ENCODE measurements at places on chromosomes 4 and X.

- DNase-seq = no peak
These were observed 494.7 kb downstream of the TRAM1L1 start for GRCh38 chr4:116590648-116591047.

- DNase-seq = no peak
These were observed 619.7 kb downstream of the GRXCR1 start for GRCh38 chr4:43512253-43512652.

DNA sequence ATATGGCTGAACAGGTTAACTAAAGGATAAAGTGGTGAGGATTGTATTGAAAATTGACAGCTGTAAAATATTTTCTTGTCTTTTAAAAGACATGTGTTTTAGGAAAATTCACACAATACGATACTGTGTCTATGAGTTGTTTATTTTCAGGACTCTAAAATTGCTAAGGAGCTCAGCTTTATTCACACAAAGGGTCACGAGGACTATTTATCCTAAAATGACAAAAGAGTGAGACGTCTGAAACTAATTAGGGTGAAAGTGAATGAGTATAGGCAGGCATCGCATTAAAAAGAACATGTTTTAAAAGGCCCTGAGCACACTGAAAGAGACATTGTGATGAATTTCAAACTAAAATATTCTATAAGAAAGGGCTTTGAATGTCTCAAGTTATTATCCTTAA lies 304.7 kb downstream of the SH2D1A start:
- no peak for DNase-seq

- DNase-seq = no peak
These were observed 8.0 kb upstream of the GUCY1A1 start for GRCh38 chr4:155658681-155659064.

GRCh38 chr4:47104986-47105385 lies 73.6 kb downstream of the GABRB1 start:
- DNase-seq = no peak

GRCh38 chrX:9926002-9926401 lies 41.2 kb upstream of the CLDN34 start:
- DNase-seq = no peak

- no peak for DNase-seq
These were observed 391 bp upstream of the IDUA start for GRCh38 chr4:986428-986878.

GRCh38 chrX:17292111-17292527 lies 82.9 kb upstream of the NHS start:
- DNase-seq = no peak

DNA sequence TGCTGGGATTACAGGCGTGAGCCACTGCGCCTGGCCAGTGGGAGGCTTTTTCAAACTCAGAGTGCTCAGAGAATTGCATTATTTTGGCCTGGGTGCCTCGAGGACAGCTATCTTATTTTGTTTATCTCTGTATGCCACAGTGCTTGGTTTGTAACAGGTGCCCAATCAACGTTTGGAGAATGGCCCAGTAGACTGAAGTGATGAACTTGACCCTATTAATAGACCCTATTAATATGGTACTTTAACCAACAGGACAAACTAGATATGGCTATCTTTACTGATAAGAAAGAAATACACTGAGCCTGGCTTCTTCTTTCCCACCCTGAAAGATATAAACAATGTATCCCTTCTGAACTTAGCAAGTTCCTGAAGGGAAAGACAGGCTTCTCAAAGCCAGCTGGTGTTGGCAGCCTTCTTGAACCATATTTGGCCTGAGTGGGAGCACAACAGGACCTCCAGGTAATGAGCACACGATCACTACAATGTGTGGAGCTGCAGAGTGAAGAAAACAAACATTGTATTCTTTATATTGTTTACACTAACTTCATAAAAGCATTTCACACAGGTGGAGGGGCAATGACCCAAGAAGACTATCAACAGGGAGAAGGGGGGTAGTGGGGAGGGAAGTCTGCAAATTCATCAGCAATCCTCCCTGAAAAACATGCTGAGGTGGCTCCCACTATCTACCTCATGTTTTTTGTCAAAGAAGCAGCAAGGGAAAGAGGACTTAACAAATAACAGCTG lies 41.7 kb downstream of the PRPS1 start:
- no peak for DNase-seq

GRCh38 chr4:113689394-113689793 lies 72.1 kb downstream of the CAMK2D start:
- DNase-seq = no peak

DNA sequence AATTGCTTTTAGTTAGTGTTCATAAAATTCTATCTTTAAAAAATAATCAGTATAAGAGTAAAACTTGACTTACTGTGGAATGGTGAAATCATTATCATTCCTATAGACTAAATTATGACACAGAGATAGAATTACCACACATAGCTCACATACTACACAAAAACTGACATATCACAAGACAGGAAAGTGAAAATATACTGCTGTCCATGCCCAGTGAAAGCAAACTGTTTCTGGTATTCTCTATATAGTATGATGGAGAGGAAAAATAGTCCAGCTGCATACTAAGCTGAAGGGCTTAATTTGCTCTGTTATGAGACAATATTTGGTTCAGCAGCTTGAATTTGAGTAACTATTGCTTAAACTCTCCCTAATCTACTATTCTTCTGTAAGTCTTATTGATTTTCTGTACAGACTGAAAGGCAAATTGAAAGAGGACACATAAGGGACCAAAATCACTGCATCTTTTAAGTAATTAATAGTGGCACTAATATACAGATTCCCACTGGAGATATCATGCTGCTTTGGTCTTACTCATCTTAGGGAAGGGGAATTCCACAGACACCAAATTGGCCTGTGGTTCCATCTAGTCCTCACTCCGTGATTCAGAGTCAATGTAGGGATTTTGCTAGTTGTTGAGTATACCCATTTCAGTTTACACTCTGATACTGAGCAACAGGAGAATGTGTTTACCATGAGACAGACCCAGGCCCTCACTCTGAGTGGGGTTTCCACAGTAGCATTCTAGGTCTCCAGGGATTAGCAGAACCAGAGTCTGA lies 47.4 kb upstream of the AGA start:
- DNase-seq = no peak

GRCh38 chr4:120918788-120919187 lies 3.7 kb downstream of the PRDM5 start:
- no peak for DNase-seq

DNA sequence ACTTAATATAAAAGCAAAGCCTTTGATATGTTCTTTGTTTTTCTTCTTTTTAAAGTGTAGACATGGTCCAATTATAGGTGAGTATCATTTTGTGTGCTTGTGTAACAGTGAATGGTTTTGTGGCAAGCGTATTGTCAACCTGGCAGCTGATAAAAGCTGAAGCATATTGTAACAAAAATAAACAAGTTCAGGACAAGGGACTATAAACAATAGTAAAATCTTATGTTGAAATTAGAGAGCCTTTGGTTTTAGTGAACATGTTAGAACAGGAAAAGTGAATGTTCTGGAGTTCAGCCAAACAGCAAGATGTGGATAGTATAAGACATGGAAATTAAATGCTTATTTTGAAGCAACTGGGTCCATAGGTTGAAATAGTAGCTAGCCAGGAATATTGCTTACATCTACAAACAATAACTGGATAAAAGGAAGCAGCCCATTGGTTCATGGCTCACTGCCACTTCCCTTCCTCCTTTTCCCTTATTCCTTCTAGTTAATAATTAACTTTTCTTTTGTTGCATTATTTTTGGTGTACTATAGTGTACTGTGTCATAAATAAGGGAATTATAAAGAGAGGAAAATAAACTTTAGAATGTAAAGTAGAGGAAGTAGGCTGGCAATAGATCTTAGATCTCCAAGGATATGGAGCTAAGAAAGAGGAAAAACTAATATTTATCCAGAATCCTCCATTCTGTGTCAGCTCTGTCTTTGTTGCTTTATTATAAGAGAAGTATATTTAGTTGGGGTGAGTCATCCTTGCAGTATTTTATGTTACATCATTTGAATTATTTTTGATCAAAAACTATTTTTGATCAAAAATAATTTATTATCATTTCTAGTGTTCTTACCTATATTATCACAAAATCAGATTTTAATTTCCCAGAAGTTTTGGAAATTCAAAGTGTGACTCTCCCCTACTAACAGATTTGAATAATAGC lies 65.6 kb downstream of the MRPL1 start:
- DNase-seq = no peak

- DNase-seq = no peak
These were observed 40.6 kb downstream of the QRFPR start for GRCh38 chr4:121340247-121340646.

GRCh38 chr4:54516556-54517215 lies 141.1 kb upstream of the KIT start:
- DNase-seq = no peak

DNA sequence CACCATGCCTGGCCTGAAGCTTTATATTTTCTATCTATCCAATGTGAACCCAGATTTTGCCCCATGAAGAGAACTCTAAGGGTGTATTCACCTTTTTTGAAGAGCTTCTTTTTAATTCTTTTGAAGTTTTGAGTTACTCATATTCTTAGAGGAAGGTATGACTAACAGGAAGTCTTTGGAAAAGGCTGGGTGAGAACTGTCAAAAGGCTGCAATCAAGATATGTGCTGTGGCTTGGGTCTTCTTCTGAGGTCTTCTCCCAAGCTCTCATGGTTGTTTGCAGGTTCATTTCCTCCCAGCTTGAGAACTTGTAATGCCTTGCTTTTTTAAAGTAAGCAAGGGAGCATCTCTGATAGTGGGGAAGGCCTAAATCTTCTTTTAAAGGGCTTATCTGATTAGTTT lies 3.1 kb upstream of the C4orf17 start:
- peak; percentile 6 for DNase-seq

GRCh38 chrX:23505531-23506303 lies 161.6 kb upstream of the PRDX4 start:
- no peak for DNase-seq

DNA sequence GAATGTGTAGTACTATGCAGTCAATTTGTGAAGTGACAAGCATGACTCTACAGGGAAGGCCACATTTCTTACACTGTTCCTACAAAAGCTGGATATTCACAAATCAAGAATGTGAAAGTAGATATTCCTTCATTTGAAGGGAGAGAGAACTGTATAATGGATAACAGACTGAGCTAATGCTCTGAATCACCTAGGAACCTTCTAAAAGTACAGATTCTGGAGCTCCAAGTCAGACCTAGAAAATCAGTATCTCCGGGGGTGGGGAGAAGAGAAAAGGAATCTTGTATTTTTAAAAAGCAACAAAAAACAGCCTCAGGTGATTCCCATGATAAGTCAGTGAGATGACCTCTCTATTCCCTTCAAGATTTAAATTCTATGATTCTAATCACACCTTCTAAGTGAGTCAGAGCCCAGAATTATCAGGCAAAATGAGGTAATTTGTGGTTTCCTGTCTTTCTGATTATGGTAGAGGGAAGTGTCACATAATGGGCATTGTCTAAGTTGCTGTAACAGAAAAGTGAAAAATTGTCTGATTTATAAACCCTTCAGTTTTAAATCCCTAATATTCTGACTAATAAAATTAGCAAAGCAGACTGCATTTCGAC lies 80.9 kb downstream of the IL21 start:
- no peak for DNase-seq

- DNase-seq = no peak
These were observed 117.3 kb downstream of the FAM13A start for GRCh38 chr4:88939697-88940096.

DNA sequence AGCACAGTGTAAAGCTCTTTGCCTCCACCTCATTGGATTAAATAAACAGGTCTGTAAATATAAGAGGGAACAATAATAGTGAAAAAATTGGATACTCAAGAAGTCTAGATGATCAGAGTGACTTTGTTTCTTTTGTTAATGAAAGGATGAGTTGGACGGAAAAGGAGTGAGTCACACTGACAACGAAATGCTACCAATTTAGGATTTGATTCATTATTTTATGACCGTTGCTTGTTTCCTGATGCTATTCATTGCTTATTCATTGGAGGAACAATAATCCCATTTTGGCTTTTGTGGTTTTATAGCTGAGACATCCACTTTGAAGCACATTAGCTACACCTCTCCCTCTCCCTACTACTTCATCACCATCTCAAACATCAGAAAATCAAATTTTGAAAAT lies 74.4 kb upstream of the DYNLT3 start:
- DNase-seq = no peak

- DNase-seq = no peak
These were observed 1.8 kb downstream of the DCAF12L1 start for GRCh38 chrX:126550816-126551215.

DNA sequence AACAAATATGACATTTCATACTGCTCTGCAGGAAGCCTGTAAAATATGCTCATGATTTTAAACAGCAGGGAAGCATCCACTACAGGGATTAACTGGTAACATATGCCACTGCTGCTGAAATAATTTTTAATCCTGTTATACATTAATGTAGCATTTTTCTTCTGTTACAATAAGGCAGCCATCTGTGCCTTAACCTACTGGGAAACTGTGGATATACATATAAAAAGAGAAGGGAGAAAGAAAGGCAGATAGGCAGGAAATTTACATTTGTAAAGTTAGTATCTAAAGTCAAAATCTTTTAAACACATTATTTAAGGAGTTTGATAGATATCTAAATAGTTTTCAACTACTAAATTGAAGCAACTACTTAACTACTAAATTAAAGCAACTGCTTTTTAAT lies 514.6 kb upstream of the KLHL4 start:
- no peak for DNase-seq

DNA sequence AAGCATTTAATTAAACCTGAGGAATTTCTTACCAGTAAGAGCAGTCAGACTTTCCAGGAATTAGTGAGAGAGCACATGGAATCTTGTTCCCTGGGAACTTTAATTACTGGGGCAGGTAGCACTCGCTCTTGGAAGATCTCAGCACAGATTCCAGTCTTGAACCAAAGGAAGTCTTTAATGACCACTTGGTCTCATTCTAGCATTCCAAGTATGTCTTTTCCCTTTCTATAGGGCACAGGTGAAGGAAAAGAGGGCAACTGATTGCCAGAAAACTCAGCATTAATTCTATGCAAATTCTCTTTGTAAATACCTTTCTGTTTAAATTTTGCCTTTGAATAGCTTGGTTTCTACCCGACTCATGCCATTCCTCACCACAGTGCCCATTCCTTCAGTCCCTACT lies 236.6 kb downstream of the LDB2 start:
- DNase-seq = no peak

- no peak for DNase-seq
These were observed 236.1 kb downstream of the PARM1 start for GRCh38 chr4:75169020-75169419.

DNA sequence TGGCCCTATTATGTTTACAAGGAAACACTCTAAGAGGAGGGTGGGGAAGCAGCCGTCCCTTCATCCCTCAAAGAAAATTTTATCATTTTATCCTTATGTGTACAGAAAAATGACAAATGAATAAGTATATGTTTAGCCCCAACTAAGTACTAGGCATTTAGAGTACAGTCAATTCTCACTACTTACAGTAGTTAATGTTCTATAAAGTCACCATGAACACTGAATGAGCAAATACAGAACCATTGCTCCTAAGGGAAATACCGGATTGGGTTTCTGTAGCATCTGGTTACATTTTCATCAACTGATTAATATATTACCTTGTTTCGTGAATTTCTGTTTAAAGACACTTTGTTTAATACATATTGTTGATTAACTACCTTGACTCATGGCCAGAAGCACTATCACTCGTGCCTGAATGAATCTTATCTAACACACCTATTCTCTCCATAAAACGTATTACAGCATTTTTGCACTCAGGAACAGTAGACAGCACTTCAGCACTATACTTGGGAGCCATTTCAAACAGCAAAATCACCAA lies 109.3 kb downstream of the ASB9 start:
- no peak for DNase-seq

GRCh38 chrX:13411496-13412207 lies 91.8 kb upstream of the ATXN3L start:
- no peak for DNase-seq

Measured in stimulated activated CD4-positive, alpha-beta T cell treated with anti-CD3 and anti-CD28 coated beads, TNF-alpha, amount 100 ng/mL, for 1 hour (primary cell).